ENCODE measurements at places on chromosomes 6 and 20.

DNA sequence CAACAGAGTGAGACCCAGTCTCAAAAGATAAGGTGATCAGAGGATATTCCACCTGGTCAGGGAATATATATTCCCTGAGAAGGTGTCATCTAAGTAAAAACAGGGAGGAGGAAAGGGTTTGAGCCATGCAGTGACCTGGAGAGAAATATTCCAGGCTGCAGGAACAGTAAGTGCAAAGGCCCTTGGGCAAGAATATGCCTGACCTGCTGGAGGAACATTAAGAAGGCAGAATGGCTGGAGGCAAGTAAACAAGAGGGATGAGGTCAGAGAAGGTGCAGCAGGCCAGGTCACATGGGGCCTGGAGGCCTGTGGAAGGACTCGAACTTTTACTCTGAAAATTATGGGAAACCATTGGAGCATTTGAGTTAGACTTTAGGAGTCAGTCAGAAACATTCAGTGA lies 6.7 kb downstream of the DEF6 start:
- no peak for DNase-seq

DNA sequence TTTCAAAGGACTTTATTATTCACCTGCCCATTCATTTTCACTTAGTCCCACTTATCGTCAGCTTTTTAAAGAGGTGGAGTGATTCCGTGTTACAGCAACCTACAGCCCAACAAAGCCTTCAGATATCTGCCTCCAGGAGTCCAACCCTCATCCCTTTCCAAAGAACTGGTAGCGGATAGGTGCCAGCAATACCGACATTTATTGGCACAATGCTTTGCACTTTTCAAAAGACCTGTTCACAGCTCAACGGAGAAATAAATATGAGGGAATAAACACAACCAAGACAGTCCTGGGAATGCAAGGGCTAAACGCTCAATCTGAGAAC lies 819 bp upstream of the MTRF1L start:
- no peak for DNase-seq

- no peak for DNase-seq
Measured at GRCh38 chr20:4483486-4483885, 238.2 kb upstream of the PRND start.

GRCh38 chr6:83311231-83311630 lies 118.1 kb downstream of the RWDD2A start:
- no peak for DNase-seq

GRCh38 chr6:151009576-151009975 lies 144.1 kb downstream of the MTHFD1L start:
- DNase-seq: no peak

GRCh38 chr20:10064611-10065010 lies 29.8 kb downstream of the ANKEF1 start:
- DNase-seq: no peak

- DNase-seq: no peak
Measured at GRCh38 chr6:91667596-91667995, 1080.7 kb upstream of the MAP3K7 start.

GRCh38 chr6:92122746-92123145 lies 1296.6 kb downstream of the EPHA7 start:
- no peak for DNase-seq

GRCh38 chr6:159193923-159194322 lies 24.7 kb downstream of the FNDC1 start:
- DNase-seq: no peak

DNA sequence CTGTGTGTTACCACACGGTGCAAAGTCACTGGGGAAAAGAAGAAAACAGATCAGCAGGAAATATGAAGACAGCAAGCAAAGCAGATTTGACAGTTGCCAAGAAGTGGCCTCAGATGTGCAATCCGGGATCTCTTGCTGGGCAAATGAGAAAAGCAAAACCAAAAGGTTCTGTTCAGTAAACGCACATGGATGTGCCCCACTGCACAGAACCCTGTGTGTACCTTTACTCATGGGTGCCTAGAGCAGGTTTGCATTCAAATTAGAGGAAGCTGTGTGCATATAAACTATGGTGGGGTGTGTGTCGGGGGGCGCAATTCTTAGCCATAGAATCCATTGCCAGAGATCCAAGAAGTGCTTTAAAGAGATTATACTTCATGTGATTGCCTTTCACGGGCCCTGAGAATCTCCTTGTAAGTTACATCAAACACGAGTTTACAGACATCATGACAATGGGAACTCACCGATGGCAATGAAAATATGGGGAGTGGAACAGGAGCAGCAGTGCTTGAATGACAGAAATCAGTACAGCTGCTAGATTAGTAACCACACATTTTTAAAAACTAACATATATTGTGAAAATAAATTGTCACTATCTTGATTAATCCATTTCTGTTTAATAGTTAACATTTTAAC lies 154.3 kb downstream of the ADGRG6 start:
- DNase-seq: no peak

DNA sequence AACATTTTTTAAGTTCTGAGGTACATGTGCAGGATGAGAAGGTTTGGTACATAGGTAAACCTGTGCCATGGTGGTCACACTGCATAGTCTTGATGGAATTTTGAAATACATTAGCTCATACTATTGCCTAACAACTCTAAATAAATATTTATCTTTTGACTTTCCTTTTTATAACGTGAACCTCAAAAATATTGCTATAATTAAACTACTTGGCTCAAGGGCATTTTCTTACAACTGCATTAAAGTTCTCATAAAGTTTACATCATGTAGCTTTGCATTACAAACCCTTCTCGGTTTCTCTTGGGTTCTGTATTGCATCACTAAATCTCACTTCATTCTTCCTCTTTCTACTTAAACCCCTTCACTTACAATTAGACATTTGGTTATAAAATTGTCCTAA lies 636.0 kb upstream of the PTCHD4 start:
- no peak for DNase-seq

GRCh38 chr6:127941228-127941627 lies 40.4 kb upstream of the THEMIS start:
- DNase-seq: no peak

DNA sequence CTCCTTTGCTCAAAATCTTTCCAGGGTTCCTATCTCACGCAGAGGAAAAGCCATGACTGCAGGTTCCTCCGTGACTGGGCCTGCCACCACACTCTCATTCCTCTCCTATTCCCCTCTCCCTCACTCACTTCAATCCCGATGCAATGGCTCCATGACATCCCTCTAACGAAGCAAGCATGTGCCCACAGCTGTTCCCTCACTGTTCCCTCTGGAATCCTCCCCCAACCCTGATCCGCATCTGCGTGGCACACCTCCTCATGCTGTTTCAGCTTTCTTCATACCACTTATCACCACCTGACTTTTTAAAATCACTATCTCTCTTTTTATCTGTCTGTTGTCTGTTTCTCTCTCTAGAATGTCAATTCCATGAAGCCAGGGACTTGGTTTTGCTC lies 25.5 kb downstream of the ANGPT4 start:
- no peak for DNase-seq

GRCh38 chr6:139834232-139834631 lies 459.8 kb upstream of the CITED2 start:
- DNase-seq: no peak

- DNase-seq: no peak
Measured at GRCh38 chr6:153210083-153210482, 79.0 kb upstream of the RGS17 start.

DNA sequence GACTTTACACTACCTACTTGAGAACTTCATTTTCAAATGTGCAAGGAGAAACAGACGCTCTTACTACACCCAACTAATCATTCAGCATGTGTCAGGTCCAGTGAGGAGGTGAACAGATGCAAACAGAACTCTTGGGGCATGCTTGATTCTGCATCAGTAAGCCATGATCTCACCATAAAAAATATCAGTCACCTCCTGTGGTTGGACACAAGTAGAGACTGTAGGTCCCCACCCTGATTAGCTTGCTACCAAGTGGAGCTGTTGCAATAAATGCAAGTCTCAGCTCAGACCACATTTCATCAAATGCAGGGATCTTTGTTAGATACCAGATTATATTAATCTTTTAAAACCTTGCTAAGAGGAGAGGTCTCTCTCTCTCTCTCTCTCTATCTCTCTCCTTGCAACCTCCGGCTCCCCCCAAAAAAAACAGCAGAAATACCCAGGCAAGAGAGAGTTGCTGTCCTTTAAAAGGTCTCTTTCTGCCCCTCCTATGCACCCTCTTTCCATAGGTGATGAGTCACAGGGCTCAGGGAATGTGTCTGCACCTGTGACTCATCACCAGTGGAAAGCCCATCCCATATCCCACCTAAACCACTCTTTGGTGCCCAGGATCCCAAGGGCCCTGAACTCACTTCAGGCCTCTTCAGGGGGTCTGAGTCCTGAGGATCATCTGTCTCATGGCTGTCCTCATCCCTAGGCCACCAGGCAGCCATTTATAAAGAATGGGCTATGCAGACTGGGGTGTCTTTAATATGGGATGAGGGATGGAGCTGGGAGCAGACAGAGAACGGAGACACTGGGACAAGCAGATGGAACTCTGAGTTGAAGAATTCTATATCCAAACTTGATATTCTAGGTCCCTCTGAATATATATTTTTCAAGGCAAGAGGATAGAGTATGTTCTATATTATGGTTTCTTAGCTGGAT lies 154.5 kb downstream of the QRSL1 start:
- no peak for DNase-seq

GRCh38 chr20:32566379-32567374 lies 18.5 kb downstream of the NOL4L start:
- no peak for DNase-seq

GRCh38 chr20:45187693-45188092 lies 13.0 kb downstream of the PI3 start:
- DNase-seq: no peak

GRCh38 chr6:15102241-15102640 lies 143.6 kb upstream of the JARID2 start:
- no peak for DNase-seq

DNA sequence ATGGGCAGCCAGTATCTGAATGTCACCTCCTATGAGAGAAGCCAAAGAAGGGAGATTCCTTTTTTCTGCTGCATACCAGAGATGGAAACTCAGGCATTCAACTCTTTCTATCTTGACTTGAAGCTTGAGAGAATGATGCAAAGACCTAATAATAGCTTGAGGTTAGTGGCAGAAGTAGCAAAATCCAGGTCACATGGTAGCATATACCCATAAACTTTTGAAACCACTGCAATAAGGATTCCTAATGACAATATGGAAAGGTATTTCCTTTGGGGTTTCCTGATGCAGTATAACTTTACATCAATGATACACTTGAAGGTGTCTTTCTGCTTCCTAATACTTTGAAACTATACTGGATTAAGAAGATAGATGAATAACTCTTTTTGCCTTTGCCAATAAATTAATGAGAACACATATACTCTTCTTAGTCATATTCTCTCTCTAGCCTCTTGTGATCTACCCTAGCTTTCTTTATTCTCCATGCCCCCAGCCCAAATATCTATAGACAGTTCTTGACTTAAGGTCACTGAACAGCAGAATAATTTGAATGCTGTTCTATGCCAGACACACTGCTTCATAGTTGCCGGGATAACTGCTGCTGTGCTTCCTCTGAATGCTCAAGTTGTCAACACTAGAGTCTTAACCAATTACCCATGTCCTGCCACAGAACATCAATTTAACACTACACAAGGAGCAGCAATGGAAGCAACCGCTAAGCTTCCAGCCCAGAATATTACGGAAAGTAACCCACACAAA lies 155.5 kb upstream of the SIM1 start:
- no peak for DNase-seq

DNA sequence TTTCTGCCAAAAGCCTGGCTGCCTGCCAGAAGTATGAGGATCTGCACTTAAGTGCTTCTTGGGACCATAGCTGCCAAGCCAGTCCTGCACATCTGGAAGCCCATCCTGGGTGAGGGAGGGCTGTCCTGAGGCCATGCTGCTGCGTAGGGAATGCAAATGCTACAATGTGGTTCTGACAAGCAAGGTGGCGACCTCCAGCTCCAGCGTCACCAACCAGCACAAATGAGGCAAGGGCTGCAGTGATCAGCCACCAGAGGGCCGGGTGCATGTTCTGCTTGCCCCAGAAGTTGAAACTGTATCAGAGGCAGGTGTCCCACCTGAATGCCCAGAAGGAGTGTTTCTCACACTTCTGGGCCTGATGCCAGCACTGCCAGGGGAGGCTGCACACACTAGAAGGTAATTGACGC lies 99.1 kb upstream of the KCNQ5 start:
- DNase-seq: no peak

Data from stimulated activated CD4-positive, alpha-beta T cell treated with anti-CD3 and anti-CD28 coated beads, Interleukin-15, amount 100 ng/mL, for 48 hours (primary cell).